ENCODE measurements at places on chromosomes 1 and 21.
A peak's percentile ranks its signal among the peaks of the same experiment; 100 is the strongest.

GRCh38 chr1:230342699-230343098, 83.4 kb downstream of the PGBD5 start:
- DNase-seq = no peak

DNA sequence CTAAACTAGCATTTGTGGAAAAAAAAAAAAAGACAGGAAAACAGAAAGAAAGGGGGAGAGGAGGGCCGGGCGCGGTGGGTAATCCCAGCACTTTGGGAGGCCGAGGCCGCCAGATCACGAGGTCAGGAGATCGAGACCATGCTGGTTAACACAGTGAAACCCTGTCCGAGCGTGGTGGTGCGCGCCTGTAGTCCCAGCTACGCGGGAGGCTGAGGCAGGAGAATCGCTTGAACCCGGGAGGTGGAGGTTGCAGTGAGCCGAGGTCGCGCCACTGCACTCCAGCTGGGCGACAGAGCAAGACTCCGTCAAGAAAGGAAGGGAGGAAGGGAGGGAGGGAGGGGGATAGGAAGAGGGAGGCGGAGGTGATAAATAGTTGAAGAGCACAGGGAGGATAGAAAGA, 54.7 kb downstream of the LBR start:
- DNase-seq = no peak

- no peak for DNase-seq
Observed at GRCh38 chr1:203359010-203359571, 8.2 kb upstream of the FMOD start.

GRCh38 chr1:941588-942383, 17.3 kb downstream of the NOC2L start:
- DNase-seq = no peak

DNA sequence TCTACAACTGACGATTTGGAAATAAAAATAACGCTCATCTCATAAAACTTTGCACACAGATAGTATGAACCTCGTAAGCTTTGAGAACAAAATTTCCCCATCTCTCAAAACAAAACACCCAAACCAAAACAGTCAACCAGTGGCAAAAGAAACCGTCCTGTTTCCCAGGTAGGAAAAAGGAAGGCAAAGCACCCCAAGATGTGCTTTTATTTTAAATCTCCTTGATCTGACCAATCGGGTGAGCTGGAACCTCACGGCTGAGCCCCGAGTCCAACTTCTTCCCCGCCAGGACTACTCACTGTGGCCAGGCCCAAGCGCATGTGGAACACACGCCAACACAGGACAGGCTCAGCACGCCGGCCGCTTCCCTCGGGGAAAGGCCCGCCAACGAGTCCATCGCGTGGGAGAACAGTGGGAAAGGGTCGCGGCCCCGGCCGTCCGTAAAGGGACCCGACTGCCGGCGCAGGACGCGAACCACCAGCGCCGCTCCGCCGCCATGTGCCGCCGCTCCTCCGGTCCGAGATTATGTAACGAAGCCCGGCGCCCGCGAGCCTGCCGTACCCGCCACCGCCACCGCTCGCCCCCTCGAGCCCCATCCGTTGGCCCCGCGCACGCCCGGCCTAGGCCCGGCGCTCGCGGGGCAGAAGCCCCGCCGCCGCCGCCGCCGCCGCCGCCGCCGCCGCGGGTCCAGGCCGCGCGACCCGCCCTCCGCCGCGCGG, 759 bp downstream of the AHCTF1 start:
- DNase-seq = peak; percentile 31

- DNase-seq = no peak
Observed at GRCh38 chr1:25073640-25074270, 143.7 kb upstream of the RUNX3 start.

DNA sequence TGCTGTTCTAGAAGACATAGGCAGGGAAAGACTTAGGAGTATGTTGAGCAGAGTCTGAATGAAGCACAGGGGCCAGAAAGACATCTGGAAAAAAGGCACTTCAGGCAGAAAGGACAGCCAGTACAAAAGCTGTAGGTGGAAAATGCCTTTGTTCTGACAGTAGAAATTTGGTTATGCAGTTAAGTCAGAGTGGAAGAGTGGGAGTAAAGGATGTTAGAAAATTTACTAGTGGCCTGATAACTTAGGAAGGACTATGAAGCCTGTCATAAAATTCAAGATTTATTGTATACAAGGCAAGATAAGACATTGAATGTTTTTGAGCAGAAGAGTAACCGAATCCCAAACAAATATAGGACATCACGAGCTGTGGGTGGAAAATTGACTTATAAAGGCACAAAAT, 987.9 kb downstream of the PLA2G4A start:
- no peak for DNase-seq

DNA sequence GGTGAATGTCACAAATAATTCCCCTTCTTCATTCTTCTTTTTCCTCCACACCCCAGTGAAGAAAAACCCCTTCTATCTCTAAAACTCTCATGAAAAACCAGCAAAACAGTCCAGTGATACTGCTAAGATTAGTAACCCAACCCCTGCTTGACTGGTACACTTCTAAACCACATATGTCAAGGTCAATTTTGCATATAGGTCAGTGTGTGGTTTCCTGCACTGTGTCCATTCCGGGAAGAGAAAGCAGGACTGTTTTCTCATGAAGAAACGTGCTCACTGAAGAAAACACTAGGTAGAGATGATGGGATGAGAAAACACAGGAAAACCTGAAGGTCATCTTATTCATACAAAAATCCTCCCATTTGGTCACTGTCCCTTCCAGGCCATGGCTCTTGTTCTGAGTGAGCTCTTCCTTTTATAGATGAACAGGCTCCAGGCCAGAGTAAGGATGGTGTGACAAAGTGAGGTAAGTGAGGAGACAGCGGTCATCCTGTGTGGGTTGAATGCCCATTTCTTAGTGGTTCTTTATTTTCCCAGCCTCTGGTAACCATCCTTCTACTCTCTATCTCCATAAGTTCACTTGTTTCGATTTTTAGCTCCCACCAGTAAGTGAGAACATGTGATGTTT, 122.7 kb downstream of the FASLG start:
- DNase-seq = no peak

DNA sequence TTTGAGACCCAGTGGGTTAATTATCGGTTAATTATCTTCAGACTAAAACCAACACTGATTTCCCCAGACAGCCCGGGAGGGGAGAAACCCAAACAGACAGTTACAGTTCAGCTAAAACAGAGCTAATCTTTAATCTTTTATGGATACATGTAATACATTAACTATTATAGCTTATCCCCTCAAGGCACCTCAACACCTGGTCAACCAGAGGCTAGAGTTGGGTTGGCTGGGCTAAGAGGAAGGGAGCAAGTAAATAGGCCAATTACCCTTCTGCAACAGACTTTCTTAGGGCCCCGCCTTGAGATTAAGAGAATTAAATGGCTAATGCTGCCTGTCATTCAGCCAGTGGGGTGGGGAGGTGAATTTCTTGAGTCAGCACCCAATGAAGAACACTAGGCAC, 6.6 kb upstream of the MED18 start:
- DNase-seq = no peak

- no peak for DNase-seq
Observed at GRCh38 chr1:25208561-25209222, 23.6 kb downstream of the SYF2 start.

GRCh38 chr1:103101399-103101798, 6.9 kb downstream of the COL11A1 start:
- no peak for DNase-seq

GRCh38 chr1:87224201-87224600, 104.5 kb upstream of the LMO4 start:
- no peak for DNase-seq

DNA sequence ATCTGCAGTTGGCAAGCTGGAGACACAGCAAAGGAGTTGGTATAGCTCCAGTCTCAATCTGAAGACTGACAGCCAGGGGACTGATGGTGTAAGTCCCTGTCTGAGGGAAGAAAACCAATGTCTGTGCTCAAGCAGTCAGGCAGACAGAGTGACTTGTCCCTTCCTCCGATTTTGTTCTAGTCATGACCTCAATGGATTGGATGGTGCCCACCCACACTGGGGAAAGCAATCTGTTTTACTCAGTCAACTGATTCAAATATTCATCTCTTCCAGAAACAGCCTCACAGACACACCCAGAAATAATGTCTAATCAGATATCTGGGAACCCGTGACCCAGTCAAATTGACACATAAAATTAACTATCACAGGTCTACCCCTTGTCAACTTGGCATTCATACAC, 11.9 kb upstream of the MRPL39 start:
- no peak for DNase-seq

All from stimulated activated CD8-positive, alpha-beta memory T cell treated with anti-CD3 and anti-CD28 coated beads, Interleukin-4, amount 100 ng/mL, for 24 hours (primary cell).